ENCODE measurements at places on chromosomes 12 and 14. TPM values are rescaled to one million over a fixed set of nuclear protein-coding genes. Genes with fewer than 3 reads are reported as not detected.

GRCh38 chr12:83031196-83031595 is 344.5 kb downstream of the TMTC2 start:
- DNase-seq, result no peak

DNA sequence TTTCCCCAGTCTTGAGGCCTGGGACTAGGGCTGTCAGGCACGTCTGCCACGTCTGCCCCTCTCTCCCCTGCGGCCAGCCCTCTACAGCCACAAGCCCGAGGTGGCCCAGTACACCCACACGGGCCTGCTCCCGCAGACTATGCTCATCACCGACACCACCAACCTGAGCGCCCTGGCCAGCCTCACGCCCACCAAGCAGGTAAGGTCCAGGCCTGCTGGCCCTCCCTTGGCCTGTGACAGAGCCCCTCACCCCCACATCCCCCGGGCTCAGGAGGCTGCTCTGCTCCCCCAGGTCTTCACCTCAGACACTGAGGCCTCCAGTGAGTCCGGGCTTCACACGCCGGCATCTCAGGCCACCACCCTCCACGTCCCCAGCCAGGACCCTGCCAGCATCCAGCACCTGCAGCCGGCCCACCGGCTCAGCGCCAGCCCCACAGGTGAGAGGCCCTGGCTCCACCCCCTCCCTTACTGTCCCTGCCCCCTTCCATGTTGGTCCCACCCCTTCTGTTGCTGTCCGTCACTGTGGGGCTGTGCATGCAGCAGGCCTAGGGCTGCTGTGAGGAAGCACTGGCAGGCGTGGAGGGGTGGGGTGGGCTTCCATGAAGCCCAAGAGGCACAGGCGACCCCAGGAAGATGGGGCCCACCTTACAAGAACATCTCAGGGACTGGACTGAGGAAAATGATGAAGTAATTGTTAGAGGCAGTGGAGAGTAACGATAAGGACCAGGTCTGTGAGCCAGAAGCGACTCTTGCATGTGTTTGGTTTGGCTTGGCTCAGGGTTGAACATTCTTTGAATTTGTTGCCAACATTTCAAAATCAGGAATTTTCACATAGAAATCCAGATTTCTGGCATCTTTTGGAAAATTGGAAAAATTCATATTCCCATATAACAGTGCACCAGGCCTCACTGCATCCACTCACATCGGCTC is 16.8 kb downstream of the C12orf43 start:
- DNase-seq, result no peak

DNA sequence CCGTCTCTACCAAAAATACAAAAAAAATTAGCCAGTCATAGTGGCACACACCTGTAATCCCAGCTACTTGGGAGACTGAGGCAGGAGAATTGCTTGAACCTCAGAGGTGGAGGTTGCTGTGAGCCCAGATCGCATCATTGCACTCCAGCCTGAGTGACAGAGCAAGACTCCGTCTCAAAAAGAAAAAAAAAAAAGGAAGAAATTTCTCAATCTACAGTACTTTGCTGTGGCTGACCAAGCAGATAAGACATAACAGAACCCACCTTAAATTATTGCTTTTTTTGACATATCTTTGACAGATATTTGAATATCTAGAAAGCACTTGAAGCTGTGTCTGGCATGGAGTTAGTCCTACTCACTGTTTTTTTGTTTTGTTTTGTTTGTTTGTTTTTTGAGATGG is 34.9 kb upstream of the HNF1A start:
- no peak for DNase-seq

SMCO2 gene
- total RNA-seq, result not detected

DNA sequence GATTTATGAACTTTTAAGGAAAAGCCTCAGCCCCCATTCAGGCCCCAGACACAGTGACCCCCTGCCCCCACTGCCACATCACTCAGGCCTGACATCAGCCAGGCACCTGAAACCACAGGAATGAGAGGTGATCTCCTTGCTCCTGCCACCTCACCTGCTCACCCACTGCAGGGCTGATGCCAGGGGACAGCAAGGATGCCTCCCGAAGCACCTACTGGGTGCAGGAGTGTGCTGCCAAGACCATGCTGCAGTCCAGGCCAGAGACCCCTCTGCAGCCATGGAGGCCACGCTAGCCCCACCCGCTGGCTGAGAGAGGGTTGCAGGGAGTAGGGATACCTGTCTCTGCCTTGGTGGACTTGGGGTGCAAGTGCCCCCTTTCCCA is 18.6 kb upstream of the KRT7 start:
- DNase-seq, result no peak

DNA sequence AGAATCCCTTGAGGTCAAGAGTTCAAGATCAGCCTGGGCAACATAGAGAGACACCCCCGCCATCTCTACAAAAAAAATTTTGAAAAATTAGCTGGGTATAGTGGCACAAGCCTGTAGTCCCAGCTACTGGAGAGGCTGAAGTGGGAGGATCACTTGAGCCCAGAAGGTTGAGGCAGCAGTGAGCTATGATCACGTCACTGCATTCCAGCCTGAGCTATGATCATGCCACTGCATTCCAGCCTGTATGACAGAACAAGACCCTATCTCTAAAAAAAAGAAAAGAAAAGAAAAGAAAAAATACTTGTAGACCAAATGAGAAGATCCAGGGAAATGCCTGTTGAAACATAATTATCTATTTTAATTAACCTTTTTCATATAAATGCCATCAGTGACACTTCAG is 93.8 kb upstream of the MDM1 start:
- peak; percentile 86 for DNase-seq

M6PR gene
- 69.4 TPM for total RNA-seq

KRT5 gene
- total RNA-seq, result not detected

IL22 gene
- total RNA-seq, result not detected

DDX51 gene
- 15.6 TPM for total RNA-seq

GRCh38 chr12:684416-684815 is 21.2 kb upstream of the NINJ2 start:
- DNase-seq, result no peak

NEUROD4 gene
- not detected for total RNA-seq

DNA sequence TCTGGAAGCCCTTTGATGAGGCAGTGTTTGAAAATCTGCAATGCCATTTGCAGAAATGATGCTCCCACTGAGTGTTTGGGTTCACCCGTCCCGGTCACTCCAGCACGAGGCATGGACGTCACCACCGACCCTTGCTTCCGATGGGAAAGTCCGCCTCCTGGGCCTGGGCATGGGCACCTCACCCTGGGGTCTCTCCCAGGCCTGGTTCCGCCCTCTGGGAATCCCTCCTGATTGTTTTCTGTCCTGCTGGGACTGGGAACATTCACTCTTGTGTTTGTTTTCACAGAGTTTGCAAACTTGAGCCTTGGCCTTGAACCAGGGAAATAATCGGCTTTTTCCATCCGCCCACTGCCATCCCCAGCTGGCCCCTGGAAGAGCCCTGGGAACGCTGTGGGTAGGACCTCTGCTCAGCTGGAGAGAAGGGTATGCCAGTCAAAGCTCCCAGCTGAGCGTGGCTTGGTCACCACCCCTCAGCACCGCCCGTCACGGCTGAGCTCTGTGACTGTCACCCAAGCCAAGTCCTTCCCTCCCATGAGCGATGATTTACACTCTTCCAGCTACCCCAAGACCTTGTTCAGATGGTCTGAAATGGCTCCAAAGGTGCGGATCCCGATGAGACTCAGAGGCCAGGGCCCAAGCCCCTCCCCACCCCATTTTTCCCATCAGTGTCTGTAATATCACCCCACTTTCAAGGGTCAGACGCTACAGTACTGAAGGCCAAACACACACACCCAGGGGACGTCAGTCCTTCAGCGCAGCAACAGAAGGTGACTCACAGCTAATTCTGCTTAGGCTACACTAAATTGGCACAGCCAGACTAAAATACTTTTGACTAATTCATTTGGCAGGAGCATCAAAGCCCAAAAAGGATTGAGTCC is 34.1 kb upstream of the FZD10 start:
- no peak for DNase-seq

DNA sequence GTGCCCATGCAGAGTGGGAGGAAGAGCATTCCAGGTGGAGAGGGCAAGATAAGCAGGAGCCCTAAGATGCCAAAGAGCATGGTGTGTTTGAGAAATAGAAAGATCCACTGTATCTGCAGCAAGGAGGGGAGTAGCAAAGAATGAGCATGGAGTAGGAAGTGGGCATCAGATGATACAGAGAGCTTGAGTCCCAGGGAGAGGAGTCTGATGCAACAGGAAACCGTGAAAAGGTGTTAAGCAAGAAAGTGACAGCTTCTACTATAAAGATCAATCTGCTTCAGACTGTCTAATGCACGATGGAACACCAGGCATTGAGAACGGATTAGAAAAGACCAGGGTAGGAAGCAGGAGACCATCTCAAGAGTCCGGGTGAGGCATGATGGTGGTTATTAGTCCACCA is 12.3 kb upstream of the GPRC5D start:
- DNase-seq, result peak; percentile 11

RASSF8 gene
- 30.6 TPM for total RNA-seq

- DNase-seq, result no peak
Observed at GRCh38 chr12:127729381-127729780, 537.6 kb upstream of the TMEM132C start.

AGAP2 gene
- total RNA-seq, result 0.33 TPM

DNA sequence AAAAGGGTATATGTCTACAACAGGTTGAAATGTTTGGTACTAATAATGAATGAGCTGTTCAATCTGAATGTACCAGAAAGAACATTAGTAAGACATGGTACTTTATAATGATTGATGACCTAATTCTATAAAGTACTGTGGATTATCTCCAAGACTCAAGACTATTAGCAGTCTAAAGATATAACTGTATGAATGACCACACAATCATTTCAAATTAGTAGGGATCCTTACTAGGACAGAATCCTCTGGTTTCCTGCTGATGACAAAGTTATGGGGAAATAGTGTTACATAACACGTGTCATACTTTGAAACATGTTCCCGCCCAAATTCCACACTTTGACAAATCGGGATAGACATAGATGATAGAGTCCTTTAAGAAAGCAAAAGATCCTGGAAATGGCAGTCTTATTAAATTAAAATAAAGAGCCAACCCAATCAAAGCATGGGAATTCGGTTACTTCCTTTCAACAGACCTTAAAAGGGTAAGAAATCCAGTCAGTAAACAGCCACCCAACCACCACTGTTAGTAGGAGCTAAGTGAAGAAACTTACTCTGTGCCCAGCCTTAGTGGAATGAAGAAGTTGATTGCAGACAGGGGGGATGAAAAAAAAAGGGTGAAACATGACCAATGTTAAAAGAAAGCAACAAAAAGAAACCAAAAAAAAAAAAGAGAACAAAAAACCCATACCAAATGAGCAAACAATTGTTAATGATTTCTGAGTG is 2.8 kb downstream of the VPS29 start:
- DNase-seq, result peak; percentile 37

PTPRO gene
- 0.07 TPM for total RNA-seq

DNA sequence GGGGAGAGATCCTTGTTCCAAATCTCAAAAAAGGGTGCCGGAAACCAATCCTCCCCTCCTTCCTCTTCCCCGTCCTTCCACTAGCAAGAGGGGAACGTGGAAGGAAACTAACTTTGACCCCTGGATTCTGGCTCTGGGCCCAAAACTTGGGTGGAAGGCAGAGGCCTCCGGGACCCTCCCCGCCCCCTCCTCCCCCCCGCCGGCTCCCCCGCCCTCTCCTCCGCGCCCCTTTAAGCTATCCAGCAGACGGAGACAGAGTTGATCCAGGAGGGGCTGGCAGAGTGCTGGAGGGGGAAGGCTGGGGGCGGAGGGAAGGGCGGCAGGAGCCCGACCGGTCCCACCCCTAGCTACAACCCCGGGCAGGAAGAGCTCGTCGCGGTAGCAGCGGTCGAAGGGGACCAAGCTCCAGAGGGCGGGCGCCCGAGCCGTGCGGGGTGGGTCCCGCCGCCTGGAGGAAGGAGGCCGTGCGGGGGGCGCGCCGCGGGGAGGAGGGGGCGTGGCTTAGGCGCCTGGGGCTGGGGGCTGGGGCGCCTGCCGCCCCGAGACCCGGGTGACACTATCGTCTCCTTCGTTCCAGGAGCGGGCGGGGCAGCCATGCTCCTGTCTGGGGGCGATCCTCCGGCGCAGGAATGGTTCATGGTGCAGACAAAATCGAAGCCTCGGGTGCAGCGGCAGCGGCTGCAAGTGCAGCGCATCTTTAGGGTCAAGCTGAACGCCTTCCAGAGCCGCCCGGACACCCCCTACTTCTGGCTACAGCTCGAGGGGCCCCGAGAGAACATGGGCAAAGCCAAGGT is at the start of gene NYNRIN:
Gene NYNRIN (plus strand): TSS at position 351 of the 794 bp plus-strand sequence. CDS start 244 bp downstream, at position 595.
- DNase-seq, result peak; percentile 79

DNA sequence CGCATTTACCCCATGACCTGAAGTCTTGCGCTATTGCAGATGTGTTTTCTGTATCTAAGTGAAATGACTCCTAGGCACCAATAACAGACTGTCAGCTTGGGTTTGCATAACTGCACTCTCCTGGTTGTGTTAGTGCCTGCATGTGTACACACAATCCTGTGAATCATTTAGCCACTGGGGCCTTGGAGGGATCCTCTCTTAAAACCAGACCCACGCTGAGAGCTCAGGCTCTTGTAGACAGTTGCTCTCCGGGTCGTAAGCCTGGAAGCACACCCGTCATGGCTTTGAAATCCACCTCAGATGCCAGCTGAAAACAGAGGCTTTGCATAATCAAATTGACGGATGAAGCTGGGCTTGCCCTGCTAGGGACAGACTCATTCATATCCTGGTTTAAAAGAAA is 79.2 kb upstream of the RBM19 start:
- DNase-seq, result no peak

CLEC4C gene
- not detected for total RNA-seq

DNA sequence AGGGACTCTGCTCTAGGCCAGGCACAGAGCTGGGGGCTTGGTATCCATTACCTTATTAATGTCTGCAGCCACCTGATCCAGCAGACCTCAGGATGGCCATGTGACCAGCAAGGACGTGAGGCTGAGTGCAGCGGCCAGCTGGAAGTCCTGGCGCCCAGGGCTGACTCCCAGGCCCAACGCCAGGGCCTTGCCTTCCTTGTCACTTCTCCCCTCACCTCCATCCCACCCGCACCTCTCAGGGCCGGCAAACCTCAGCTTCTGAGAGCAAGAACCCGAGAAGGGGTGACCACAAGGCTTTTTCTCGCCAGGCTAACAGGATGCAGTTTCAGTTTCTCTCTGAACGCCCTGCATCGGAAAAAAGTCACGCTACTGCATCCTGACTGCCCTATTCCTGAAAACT is 15.4 kb downstream of the RAB35 start:
- no peak for DNase-seq

DNA sequence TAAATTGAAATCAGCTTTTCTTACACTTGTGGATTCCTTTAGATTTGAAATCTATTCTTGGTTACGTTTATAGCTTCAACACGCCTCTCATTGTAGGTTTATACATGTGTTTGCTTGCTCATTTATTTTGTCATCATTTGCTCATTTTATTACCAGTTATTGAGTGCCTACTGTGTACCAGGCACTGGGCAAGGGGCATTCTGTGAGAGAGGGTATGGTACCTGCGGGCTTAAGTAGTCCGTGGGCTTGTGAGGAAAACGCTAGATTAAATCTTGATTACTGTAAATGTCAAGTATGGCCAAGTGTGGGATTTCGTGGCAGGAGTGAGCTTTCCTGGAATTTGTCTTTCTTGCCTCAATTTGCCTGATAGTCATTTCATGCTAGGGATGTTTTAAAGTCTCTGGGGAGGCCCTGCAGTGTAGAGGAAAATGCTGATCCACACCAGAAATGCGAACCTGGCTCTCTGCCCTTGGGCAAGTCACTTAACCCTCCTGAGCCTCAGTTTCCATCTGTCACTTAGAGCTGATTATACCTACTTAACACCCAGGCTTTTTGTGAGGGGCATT is 92.7 kb downstream of the CACNA1C start:
- no peak for DNase-seq

- DNase-seq, result no peak
Observed at GRCh38 chr12:25328072-25328712, 77.5 kb upstream of the KRAS start.

IRAK3 gene
- 0.27 TPM for total RNA-seq

GRCh38 chr12:109134186-109134917 is 18.0 kb downstream of the ACACB start:
- peak; percentile 36 for DNase-seq

HSPB8 gene
- 79.1 TPM for total RNA-seq
